Psoas muscle (tissue), 8 donors: ENCODE measurements at places on chromosomes 12 and 14. TPM values are rescaled to one million over a fixed set of nuclear protein-coding genes. Genes with fewer than 3 reads are reported as not detected.

GRCh38 chr14:53493860-53494259, 340.7 kb upstream of the DDHD1 start:
- no peak for DNase-seq

DNA sequence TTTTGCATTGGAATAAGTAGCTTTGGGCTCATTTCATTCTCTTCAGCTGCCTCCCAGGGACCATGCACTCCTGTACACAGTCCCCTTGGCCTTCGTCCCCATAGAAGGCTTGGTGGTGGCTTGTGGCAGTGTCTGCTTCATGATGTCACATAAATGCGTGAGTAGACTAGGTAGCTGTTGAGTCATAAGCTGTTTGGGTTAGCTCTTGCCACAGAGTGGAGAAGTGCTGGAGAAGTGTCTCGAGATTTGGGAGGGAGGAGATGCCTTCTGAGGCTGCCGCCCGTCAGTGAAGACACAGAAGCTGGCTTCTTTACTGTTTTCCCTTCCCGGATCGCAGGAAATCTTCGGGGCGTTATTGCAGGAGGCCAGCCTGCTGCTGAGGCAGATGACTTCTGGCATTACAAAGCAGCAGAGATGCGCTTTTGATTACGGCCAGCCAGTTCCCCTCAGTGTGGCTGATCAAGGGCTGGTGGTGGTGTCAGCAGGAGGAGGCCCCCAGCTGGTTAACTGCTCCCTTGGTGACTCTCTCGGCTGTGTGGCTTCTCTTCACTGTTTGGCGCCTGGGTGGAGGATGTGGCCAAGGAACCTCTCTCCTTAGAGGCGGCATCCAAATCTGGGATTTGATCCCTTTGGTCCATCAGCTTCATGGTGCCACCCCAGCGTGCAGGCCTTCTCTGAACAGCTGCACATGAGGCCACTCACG, 67.6 kb downstream of the AACS start:
- DNase-seq = no peak

- DNase-seq = no peak
Measured at GRCh38 chr12:4107911-4108697, 165.5 kb upstream of the CCND2 start.

GRCh38 chr12:117334051-117334450, 27.4 kb downstream of the NOS1 start:
- DNase-seq = no peak

- no peak for DNase-seq
Measured at GRCh38 chr14:26261368-26262122, 336.3 kb downstream of the NOVA1 start.

GRCh38 chr12:42017051-42017450, 127.6 kb downstream of the GXYLT1 start:
- no peak for DNase-seq

The KRT5 gene
- 1.4 TPM for total RNA-seq

The NELL2 gene
- total RNA-seq = 1.8 TPM

DNA sequence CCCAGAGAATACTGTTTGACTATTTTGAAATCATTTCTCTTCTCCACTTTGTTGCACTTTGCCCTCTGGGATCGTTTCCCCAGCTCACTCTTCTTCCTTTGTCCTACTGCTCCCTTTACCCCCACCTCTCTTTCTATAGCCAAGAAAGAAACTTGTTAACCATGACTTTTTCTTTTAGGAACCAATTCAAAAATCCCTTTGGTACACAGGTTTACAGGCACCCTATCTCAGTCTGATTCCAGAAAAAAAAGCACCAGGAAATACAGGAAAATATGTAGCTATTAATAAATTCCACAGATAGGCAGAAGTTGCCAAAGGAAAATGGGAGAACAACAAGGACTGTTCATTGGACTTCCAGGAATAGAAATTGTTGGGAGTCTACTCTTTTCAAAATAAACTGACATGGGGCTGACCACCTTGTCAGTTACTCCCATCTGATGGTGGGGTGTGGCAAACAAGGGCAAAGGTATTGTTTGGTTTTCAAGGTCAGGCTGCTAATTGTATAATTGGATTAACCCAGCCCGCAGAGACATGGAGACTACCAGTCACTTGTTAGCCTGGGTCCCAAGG, 82.4 kb downstream of the CRADD start:
- DNase-seq = no peak

The PRH2 gene
- total RNA-seq = not detected

GRCh38 chr12:4240161-4240783, 33.3 kb upstream of the CCND2 start:
- no peak for DNase-seq

GRCh38 chr14:94346841-94347240, 23.7 kb upstream of the SERPINA6 start:
- no peak for DNase-seq

GRCh38 chr12:14885718-14886221, at the start of gene MGP:
TSS of gene MGP (minus strand) at chr12:14885854. CDS start at chr12:14885791, 63 bp downstream.
- peak; percentile 67 for DNase-seq

The IL22 gene
- not detected for total RNA-seq

The SLC41A2 gene
- 0.62 TPM for total RNA-seq

GRCh38 chr14:54935958-54936357, 33.3 kb upstream of the GCH1 start:
- no peak for DNase-seq

The FLRT2 gene
- total RNA-seq = 4.2 TPM

DNA sequence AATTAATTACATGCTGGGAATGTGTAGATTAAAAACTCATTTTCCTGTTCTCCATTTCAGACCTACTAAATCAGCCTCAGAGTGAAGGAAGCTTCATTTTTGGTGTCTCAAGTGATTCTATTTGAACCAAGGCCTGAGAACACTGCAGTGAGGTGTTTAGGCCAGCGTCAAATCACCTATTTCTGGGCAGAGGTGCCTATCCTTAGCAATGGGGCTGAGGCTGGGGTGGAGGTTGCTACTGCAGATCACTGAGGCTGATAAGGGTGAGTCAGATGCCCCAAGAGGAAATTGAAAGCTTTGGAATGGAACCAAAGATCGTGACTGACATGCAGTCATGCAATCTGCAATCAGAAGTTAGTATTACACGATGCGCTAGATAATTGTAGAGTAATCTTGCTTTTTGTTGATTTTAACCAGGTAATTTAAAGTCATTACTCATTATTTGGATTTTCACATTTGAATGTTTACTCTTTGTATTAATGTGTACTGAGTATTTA, 4.4 kb downstream of the TXNRD1 start:
- DNase-seq = no peak

GRCh38 chr12:27061317-27061716, 21.1 kb downstream of the C12orf71 start:
- no peak for DNase-seq

The ARPC3 gene
- 52.7 TPM for total RNA-seq
